Dermis blood vessel endothelial cell (primary cell): ENCODE measurements at places on chromosomes 6 and 20. TPM values are rescaled to one million over a fixed set of nuclear protein-coding genes. Genes with fewer than 3 reads are reported as not detected.

The FOXQ1 gene
- total RNA-seq, result not detected in 2 replicates

The OLIG3 gene
- not detected in 2 replicates for total RNA-seq

- DNase-seq, result no peak
These were observed 1100.6 kb upstream of the CITED2 start for GRCh38 chr6:140475086-140475485.

- DNase-seq, result no peak
These were observed 848.8 kb downstream of the TFAP2A start for GRCh38 chr6:9566096-9566495.

DNA sequence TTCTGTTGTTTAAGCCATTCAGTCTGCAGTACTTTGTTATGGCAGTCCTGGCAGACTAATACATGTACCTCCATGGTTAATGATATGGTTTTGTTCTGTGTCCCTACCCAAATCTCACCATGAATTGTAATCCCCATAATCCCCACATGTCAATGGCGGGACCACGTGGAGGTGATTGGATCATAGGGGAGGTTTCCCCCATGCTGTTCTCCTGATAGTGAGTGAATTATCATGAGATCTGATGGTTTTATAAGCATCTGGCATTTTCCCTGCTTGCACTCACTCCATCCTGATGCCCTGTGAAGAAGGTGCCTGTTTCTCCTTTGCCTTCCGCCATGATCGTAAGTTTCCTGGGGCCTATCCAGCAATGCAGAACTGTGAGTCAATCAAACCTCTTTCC is 57.5 kb upstream of the NT5E start:
- no peak for DNase-seq

- no peak for DNase-seq
These were observed 81.3 kb upstream of the NAA20 start for GRCh38 chr20:19935842-19936241.

- peak; percentile 78 for DNase-seq
These were observed 30.1 kb downstream of the RIMS4 start for GRCh38 chr20:44780226-44780625.

GRCh38 chr6:137727216-137727765 is 139.8 kb upstream of the TNFAIP3 start:
- DNase-seq, result no peak

GRCh38 chr6:3329393-3330051 is 70.8 kb downstream of the PSMG4 start:
- no peak for DNase-seq
